Naive B cell (primary cell): ENCODE measurements at places on chromosomes 1 and 21. TPM values are rescaled to one million over a fixed set of nuclear protein-coding genes. Genes with fewer than 3 reads are reported as not detected.

- DNase-seq: no peak
Observed at GRCh38 chr1:6006882-6007281, 14.7 kb upstream of the NPHP4 start.

DNA sequence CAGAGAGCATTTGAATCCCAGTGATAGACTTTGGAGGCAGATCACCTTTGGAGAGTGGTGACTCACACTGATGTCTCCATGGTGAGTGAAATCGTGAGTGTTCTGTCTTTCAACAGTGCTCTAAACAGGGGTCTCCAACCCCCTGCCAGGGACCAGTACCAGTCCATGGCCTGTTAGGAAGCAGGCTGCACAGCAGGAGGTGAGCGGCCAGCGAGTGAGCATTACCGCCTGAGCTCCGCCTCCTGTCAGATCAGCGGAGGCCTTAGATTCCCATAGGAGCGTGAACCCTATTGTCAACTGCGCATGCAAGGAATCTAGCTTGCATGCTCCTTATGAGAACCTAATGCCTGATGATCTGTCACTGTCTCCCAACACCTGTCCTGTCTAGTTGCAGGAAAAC lies 61.8 kb upstream of the B3GALNT2 start:
- no peak for DNase-seq

DNA sequence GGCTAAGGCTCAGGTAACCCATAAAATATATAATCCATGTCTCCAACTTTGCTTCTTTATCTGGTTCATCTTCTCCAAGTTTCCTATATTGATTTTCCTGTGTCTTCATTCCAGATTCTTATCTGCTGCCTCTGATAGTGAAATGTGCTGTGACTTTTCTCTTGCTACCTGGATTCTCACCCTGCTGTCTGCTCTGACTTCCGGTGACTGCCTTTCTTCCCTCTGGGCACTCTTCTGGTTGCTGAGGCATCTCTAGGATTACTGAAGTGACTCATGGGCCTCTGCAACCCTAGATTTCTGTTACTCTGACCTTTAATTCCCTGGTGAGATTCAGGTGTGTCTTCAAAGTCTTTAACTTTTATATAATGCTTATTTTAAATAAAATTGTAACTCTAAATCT lies 46.9 kb downstream of the GIPC2 start:
- no peak for DNase-seq

GRCh38 chr1:48681476-48682305 lies 95.0 kb downstream of the BEND5 start:
- no peak for DNase-seq

DNA sequence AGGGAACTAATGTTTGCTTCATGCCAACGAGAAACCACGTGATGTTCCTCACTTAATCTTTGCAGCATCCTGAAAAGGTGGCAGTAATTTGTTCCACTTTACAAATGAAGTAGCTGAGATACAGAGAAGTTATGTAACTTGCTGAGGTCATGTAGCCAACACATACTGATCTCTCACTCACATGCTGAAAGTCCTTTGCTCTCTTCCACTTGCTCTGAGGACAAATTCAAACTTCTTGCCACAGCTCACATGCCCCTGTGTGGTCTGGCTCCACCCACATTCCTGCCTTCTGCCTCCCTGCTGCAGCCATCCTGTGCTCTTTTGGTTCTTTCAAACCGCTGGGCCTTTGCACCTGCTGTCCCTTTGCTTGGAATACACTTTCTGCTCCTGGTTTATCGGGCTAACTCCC lies 55.4 kb downstream of the TMCO4 start:
- no peak for DNase-seq

The ISG15 gene
- 137 TPM for polyA plus RNA-seq

- DNase-seq: no peak
Observed at GRCh38 chr21:42406201-42406621, 2.5 kb downstream of the UBASH3A start.

GRCh38 chr1:221910222-221910621 lies 168.3 kb upstream of the DUSP10 start:
- DNase-seq: no peak

GRCh38 chr21:45596704-45597318 lies 46.7 kb upstream of the PCBP3 start:
- peak; percentile 71 for DNase-seq

DNA sequence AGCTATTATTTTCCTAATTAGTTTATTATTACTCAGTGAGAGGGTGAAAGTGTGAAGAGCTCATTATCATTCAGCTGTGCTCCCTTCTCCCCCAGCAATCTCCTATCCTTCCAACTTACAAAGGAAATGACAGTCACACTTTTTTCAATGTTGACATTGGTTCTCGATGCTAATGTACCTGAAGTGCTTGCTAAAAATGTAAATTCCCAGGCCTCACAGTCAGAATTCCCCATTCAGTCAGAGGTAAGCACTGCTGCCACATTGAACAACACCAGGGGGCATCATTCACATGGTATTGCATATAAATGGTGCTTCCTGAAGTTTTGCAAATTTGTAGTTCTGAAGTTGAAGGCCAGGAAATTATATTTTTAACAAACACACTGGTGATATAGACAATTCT lies 132.7 kb upstream of the FOXD3 start:
- no peak for DNase-seq

The PADI3 gene
- polyA plus RNA-seq: not detected

The XCL2 gene
- polyA plus RNA-seq: 0.77 TPM

- no peak for DNase-seq
Observed at GRCh38 chr1:204487256-204487615, 7.4 kb downstream of the PIK3C2B start.

DNA sequence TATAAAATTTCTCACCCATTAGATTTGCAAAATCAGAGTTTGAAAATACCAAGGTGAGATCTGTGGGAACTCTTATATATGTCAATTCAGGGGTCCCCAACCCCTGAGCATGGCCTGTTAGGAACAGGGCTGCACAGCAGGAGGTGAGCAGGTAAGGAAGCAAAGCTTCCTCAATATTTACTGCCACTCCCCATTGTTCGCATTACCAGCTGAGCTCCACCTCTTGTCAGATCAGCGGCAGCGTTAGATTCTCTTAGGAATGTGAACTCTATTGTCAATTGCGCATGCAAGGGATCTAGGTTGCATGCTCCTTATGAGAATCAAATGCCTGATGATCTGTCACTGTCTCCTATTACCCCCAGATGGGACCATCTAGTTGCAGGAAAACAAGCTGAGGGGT lies 376.6 kb downstream of the LMO4 start:
- no peak for DNase-seq

The DNAJB4 gene
- 7.5 TPM for polyA plus RNA-seq

The KIRREL1 gene
- polyA plus RNA-seq: not detected

The CFAP74 gene
- polyA plus RNA-seq: not detected
